CD4-positive, CD25-positive, alpha-beta regulatory T cell (primary cell): ENCODE measurements at places on chromosomes 1 and 21. TPM values are rescaled to one million over a fixed set of nuclear protein-coding genes. Genes with fewer than 3 reads are reported as not detected.

DNA sequence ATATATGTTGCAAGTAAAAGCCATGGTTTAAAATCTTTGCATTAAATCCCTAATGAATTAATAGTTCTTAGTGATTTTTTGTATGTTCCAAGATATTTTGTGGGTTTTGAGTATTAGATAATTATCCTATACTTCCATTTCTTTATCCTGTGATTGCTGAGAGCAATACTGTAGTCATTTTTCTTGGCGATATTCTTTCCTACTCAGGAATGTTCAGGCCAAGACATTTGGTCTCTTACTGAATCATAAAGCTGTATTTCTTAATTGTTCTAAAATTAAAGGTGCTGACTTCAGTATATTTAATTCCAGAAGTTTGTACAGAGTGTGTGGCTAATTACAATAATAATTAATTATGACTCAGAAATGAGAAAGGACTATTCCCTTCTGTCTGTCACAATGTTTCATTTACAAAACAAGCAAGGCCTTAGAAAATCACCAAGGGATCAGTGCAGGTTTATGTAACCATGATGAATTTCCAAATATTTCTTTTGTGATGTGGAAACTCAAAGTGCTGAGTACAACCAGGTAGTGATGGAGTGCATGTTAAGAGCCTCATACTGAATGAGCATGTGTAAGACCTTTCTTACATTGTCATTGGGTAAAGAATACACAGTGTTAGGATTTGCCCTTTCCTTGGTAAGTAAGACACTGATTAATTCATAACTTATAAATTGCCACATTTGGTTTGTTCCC lies 161.2 kb downstream of the HMCN1 start:
- no peak overlapping the region for H3K27ac ChIP-seq
- DNase-seq: no peak
- H3K27me3 ChIP-seq: no peaks in the 10 kb centered on the region
- no peak overlapping the region for H3K4me3 ChIP-seq
- no peaks in the 10 kb centered on the region for H3K36me3 ChIP-seq
- H3K4me1 ChIP-seq: no peaks in the 10 kb centered on the region

DNA sequence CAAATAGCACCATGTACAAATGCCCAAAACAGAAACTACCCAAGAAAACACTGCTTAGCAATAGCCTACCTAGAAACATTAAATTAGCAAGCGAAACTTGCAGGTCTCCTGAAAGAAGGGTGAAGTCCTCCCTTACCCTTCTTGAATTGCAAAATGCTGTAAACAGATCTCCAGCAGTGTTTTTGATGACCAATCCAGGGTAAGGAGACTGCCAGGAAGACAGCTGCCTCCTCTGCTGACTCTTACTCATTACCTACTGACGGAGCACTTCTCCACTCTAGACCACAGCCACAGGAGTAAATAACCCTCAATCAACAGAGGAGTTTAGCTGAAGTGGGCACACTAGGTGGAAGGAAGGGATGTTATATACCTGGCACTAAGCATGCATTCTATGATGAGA lies 32.2 kb upstream of the GADD45A start:
- H3K4me3 ChIP-seq: no peak overlapping the region
- no peaks in the 10 kb centered on the region for H3K36me3 ChIP-seq
- no peaks in the 10 kb centered on the region for H3K4me1 ChIP-seq

CAMK1G gene
- total RNA-seq: not detected

DNA sequence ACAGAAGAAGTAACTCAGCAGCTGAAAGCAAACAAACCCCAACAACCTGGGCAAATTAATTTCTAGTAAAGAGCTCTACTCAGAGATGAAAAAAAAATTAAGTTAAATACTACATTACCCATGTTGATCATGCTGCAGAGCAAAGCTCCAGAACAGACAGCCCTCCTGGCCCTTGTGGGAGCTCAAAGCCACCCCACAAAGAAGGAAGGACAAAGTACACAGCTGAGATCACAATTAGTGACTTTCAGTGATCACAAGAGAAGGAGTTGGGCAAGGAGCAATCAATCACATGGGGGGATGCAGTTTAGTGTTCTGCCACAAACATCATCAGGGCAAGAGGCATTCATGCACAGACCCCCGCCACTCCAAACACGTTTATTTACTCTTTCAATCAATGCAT lies 114.2 kb downstream of the DAB1 start:
- no peak overlapping the region for H3K27ac ChIP-seq
- no peaks in the 10 kb centered on the region for H3K36me3 ChIP-seq
- DNase-seq: no peak
- no peaks in the 10 kb centered on the region for H3K27me3 ChIP-seq

OR2L2 gene
- total RNA-seq: 0.35 TPM
